Pons (tissue), 1 donor: ENCODE measurements at places on chromosomes 16 and 17.

GRCh38 chr16:9159839-9160550 lies 68.6 kb downstream of the HAPSTR1 start:
- DNase-seq = peak; percentile 73

DNA sequence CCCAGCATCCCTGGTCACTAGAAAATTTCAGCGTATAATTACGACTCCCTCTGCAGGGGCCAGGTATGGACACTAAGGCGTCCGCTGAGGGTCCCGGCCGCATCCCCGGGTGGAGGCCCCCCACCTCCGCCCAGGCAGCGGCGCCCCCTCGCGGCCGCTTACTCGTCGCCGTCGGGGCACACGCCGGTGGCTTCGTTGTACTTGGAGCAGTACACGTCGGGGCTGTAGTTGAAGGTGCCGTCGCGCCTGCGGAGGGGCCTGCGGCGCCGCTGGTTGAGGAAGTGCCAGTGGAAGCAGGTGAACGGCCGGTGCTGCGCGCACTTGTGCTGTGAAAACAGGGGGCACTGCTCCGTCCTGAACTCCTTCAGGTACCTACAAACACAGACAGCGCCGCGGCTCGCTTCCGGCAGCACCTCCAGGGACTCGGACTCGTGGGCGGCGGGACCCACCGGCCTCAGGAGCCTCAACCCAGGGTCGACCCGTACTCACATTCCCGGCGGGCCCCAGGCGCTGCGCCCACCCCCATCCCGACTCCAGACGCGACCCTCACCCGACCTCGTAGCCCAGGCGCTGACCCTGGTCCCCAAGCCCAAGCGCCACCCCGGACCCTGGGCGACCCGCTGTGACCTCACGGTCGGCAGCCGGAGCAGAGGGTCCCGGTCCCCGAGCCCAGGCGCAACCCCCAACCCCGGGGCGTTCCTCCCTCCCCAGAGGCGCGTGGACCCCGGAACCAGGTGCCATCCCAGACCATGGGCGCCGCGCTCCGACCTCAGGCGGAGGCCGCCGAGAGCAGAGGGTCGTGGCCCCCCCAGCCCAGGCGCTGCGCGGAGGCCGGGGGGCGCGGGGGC lies 596 bp downstream of the UNKL start:
- DNase-seq = no peak

GRCh38 chr17:28404007-28404406 lies 2.0 kb downstream of the SLC46A1 start:
- peak; percentile 53 for DNase-seq

GRCh38 chr16:46972429-46973206 lies 856 bp downstream of the DNAJA2 start:
- DNase-seq = peak; percentile 22

GRCh38 chr17:20927308-20927977 lies 115.4 kb downstream of the USP22 start:
- DNase-seq = no peak

GRCh38 chr17:38910325-38910724 lies 15.1 kb upstream of the LASP1NB start:
- DNase-seq = no peak

DNA sequence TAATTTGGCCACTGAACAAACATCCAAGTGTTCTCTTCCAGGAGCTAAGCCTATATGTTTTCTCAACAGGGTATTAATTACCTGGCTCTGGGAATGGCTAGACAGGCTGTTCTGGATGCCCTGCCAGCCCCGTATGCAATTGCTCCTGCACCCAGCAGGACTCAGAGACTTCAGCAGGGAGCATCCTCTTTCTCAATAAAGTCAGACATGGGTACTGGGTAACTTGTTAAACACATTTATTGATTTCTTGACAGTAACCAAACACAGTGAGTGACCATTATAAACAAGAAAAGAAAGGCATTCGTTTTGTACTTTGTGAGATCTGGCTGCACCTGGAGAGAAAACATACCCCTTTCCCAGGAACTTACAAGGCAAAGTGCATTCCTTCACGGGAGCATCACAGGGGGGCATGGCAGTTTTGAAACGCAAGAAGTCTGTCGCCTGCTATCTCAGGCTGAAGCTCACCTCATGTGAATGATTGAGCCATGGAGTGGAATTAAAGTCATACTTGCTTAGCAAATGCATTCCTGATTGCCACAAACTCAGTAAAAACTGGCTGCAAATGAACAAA lies 369.8 kb downstream of the UTP18 start:
- DNase-seq = no peak

DNA sequence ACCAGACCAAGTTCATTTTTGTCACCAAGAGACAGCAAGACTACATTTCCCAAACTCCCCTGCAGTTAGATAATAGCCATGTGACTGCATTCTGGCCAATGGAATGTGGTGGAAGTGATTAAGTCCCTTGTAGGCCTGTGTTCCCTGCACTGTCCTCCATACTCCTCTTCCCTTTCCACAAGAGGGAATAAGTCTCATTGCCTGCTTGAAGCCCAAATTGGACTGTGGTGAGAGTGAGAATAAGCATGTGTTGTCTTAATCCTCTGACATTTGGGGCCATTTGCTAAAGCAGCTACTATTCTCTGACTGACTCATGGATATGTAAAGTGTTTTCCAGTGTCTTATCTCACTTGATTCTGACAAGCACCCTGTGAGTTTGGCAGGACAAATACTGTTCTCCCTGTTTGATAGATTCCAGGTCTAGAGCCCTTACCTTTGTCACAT lies 20.7 kb downstream of the PIK3R6 start:
- DNase-seq = peak; percentile 46

DNA sequence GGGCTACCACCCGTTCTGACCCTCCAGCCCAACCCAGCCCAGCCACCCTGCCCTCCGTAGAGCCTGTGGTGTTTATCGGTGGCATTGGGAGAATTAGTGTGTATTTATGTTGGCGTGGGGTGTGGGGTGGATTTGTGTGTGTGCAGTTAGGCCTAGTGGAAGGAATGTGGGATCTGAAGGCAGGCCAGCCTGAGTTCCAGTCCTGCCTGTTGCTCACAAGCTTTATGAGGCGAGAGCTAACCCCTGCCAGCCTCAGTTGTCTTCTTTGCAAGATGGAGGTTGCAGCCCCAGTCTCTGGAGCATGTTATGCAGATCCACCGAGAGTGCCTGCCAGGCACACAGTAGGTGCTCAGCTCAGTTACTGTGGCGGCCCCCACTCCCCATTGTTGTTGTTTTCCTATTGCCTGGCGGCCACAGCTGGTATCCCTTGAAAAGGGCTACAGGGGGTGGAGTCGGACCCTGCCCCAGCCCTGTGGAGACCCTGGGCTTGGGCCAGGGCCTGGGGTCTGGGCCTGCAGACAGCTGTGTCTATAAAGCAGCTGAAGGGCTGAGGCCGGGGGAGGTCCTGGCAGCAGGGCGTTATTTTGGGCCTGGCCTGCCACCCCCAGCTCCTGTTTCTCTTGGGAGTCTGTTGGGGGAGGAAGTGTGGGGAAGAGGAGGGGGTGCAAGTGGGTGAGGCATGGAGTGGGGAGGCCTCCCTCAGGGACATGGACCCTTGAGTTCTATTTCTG lies 5.1 kb downstream of the ERBB2 start:
- DNase-seq = no peak

- no peak for DNase-seq
Measured at GRCh38 chr17:57206928-57207327, 49.4 kb upstream of the MSI2 start.

- no peak for DNase-seq
Measured at GRCh38 chr16:14050291-14051027, 20.7 kb upstream of the MRTFB start.

GRCh38 chr16:72793017-72793416 lies 254.9 kb downstream of the ZFHX3 start:
- DNase-seq = no peak

- DNase-seq = peak; percentile 92
Measured at GRCh38 chr16:69839798-69840409, 77.8 kb downstream of the WWP2 start.

DNA sequence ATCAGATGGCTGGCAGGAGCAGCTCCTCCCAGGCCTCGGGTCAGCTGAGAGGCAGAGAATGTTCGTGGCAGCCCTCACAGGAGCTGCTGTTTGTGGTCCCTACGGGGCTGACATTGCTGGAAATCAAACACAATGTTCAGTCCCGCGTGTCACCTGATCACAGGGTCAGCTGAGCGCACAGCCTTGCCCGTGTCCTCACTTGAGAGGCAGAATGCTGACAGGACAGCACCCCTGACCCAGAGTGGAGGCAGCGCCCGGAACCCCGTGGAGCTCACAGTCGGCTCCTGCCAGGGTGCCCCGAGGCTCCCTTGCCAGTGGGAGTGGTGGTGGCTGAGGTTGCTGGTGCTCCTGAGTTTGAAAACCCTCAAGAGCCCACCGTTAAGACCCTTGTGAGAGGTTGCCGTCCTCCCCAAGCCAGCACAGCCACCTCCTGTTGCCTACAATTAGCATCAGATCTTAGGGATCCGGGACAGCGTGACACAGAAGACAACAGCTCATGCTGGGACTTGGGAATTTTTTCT lies 3.6 kb upstream of the CHMP6 start:
- DNase-seq = no peak

GRCh38 chr17:32689348-32689747 lies 187.6 kb downstream of the MYO1D start:
- no peak for DNase-seq

DNA sequence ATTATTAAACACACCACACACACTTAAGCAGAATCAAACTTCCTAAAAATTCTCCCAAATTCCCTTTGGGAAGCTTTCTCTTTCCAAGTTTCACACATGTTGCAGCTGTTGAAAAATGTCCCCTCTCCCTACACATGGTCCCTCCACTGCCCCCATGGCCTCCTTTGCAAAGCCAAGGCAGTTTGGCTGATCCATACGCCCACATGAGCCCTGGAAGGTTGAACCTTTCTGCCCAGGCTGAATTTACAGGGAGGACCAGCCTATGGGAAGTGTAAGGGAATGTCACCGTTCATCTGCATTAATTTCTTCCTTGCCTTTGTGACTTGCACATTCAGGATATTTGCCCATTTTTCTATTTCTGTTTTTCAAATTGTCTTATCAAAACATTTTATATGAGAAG lies 31.1 kb upstream of the SHISA6 start:
- no peak for DNase-seq

GRCh38 chr17:80397686-80398085 lies 17.3 kb upstream of the ENDOV start:
- DNase-seq = no peak

DNA sequence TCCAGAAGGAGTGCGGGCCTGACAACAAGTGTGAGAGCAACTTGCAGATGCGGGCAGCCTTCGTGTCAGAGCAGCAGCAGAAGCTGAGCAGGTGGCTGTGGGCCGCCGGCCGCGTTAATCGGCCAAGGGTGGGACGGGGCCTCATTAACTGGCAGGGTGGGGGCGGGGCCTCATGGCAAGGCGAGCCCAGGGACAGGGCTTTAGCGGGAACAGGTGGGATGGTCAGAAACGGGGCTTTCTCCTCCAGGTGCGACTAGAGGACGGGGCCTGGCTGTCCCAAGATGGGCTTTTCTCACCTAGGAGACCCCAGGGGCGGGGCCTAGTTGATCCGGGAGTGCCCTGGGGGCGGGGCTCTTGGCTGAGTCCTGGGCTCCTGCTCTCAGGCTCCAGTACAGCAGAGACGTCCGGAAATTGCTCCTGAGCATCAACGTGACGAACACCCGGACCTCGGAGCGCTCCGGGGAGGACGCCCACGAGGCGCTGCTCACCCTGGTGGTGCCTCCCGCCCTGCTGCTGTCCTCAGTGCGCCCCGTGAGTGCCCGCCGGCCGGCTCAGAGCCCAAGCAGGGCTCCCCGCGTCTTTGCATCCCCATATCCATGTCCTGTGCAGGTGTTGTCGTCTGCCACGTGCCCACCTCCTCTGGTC lies 18.4 kb upstream of the PDK2 start:
- no peak for DNase-seq

DNA sequence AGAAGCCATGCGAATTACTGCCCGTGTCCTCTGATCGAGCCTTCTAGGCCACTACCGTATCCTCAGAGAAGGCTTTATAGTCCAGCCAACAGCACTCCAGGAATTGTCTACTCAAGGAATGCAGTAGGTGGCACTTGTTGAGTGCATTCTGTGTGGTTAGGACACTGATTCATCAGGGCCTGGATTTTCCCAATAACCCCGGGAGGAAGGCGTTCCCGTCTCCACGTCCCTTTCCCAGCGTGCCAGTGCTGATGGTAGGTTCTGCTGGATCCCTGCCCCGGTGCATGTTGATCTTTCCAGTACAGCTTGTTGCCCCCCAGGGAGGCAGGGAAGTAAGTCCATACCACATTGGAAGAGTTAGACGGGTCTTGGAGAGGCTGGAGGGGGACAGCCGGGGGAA lies 122.2 kb downstream of the RPTOR start:
- no peak for DNase-seq

- DNase-seq = no peak
Measured at GRCh38 chr16:79296491-79296890, 304.0 kb downstream of the MAF start.

- no peak for DNase-seq
Measured at GRCh38 chr17:73031472-73031871, 61.0 kb downstream of the SLC39A11 start.

DNA sequence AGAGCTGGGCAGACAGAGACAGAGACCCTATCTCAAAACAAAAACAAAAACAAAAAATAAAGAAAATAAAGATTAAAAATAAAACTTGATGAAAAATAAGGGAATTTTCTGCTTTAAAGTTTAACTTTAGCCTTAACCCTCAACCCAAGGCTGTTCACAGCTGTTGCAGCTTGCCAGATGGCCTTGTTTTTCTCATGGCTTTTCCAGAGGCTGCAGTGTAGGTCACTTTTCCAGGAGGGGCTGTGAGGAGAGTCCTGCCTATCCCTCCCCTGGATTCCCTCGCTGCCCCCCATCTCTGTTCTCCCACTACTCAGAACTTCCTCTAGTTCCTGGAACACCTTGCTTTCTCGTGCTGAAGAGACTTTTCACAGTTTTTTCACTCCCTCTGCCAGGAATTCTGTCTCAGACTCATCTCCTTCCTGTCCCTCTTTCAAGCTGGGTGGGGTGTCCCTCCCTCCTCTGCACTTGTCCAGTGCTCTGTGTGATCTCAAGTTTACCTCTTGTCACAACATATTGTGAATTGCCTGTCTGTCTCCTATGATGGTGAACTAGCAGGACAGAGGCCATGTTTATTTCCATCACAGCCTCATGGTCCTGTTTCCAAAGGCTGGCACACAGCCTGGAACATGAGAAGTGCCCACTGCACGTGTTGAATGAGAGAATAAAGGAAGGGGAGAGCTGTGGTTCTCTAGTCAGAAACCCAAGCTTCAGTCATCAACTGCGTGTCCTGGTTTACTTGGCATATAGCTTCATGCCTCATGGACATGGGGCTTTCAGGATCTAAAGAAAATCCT lies 69.9 kb upstream of the MSI2 start:
- no peak for DNase-seq

DNA sequence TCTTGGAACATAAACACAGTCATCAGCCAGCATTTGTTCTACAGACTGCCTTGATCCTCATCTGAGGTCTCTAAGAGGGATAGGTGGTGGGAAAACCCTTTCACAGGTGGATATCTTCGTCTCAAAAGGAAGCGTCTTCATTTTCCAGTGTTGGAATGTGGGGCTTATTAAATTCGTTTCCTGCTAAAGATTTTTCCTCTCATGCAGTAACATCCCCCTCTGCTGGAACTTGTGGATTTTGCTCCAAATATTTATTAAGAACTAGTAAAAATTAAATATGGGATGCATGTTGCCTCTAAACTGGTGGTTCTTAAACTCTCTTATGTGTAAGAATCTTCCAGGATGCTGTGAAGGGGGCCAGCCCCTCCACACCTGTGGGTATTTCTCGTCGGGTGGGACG lies 20.1 kb upstream of the MLYCD start:
- peak; percentile 69 for DNase-seq

GRCh38 chr17:15409721-15410250 lies 57.6 kb downstream of the CDRT4 start:
- peak; percentile 60 for DNase-seq
